ENCODE measurements at places on chromosomes 1 and 21.

DNA sequence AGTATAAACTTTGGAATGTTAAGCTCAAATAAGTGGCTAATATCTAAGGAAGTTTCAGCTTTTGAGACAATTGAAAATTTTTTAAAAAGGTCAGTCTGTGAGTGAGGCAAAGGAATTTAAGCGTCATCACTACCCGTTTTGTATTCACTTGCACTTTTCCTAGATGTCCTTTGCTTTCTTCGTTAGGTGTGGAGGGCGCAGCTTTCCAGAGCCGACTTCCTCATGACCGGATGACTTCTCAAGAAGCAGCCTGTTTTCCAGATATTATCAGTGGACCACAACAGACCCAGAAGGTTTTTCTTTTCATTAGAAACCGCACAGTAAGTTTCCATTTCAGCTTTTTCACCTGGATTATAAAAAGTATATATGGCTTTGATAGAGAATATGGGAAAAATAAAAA, 30.9 kb downstream of the KDM1A start:
- peak; percentile 12 for DNase-seq

DNA sequence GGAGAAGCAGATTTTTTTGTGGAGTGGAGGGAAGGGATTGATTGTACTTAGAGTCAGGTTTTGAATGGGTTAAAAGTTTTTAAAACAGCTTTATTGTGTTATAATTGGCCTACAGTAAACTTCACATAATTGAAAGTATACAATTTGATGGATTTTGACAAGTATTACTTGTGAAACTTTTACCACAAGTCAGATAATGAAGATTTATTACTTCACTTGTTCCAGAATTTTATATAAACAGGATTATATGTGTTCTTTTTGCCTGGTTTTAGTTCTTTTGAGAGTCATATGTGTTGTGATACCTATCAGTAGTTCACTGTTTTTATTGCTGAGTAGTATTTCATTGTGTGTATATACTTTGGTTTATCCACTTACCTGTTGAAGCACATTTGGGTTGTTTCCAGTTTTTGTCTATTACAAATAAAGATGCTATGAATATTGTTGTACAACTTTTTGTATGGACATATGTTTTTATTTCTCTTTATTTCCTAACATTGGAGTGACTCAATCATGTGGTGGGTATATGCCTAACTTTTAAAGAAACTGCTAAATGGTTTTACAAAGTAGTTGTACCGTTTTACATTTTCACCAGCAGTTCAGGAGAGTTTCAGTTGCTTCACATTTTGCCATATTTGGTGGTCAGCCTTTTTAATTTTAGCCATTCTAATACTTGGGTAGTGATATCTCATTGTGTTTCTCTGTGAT, 71.0 kb downstream of the DYRK1A start:
- DNase-seq = no peak

GRCh38 chr21:39097335-39097861, 85.9 kb downstream of the PSMG1 start:
- no peak for DNase-seq

DNA sequence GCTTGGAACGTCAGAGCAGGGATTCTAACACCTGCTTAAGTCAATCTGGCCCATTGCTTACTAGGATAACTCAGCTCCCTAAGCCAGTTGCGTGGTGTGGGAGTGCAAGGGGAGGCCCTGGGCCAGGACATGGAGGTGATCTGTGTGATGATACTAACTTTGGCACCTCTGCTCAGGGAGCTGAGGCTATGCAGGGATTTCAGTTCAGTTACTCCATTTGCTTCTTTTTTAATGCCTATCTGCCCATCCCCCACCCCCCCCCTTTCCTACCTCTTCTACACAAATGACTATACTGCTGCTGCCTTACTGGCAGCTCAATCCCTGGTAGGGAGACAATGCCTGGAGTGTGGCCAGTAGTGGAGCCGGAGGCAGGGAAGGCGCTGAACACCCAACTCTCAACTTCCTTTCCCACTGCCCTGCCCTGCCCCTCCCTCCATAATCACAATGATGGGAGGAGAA, 19.5 kb downstream of the INKA2 start:
- peak; percentile 78 for DNase-seq

- no peak for DNase-seq
Observed at GRCh38 chr1:233491953-233492620, 121.8 kb upstream of the KCNK1 start.

GRCh38 chr1:216461466-216461865, 38.2 kb upstream of the USH2A start:
- no peak for DNase-seq
